ENCODE measurements at places on chromosomes 11 and 22.

DNA sequence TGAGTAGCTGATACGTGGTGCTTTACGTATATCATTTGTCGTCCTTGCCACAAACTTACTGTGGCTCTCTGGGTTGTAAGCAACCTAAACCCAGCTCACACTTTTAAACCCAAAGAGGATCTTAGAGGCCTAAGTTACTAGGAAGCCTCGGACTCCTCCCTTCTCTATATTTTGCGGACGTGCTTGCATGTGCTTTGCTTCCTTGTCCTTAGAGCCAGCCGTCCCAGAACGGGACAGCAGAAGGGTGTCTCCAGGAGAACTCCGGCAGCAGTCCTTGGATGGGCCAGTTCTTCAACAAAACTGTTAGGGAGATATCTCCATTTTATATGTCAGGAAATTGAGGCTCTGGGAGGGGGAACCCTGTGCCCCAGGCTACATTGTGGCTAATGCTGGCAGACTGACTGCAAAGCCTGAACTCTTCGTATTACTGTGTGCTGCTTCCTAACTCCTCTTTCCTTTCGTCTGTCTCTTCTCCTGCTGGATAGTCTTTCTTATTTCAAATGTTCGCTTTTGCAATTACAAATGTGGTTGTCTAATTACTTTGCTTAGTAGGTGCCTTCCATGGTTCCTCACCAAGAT, 33.8 kb downstream of the TNRC6B start:
- no peak for DNase-seq

GRCh38 chr11:93225662-93226061, 27.9 kb upstream of the SLC36A4 start:
- DNase-seq: peak; percentile 16

- DNase-seq: peak; percentile 45
These were observed 82.6 kb downstream of the UBASH3B start for GRCh38 chr11:122737951-122738693.

DNA sequence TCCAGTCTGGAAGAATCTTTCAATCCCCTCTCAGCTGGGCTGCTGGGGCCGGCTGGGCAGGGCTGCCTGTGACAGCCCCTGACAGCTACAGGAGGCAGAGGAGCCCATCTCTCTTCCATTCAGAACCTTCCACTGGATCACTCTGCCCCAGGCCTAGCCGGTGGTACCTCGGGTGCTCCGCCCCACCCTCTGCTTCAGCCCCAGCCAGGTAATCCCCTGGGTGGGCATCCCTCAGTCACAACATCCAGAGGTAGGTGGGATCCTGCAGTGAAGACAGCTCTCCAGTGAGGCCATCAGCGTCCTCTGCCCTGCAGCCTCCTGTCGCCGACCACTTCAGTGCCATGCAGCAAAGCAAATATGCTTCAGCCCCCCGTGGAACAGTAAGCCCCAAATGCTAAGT, 223.7 kb downstream of the DSCAML1 start:
- no peak for DNase-seq

- DNase-seq: peak; percentile 66
These were observed 33.4 kb downstream of the FDX1 start for GRCh38 chr11:110463153-110463552.

DNA sequence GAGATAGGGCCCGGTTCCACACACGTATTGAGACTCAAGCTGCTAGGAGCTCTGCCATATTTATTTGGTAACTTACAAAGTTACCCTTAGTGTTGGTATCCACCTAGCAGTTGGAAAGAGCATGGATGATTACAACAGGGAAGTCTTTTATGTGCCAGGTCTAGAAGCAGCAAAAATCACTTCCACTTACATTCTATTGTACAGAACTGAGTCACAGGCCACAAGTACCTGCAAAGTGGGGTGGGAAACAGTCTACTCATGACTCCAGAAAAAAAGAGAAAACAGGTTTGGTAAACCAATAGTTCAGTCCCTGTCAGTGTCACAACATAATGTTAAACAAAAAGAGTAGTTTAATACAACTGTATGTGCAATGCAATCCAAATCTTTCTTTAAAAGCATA, 279.6 kb upstream of the PITPNB start:
- no peak for DNase-seq

GRCh38 chr11:13952221-13952620, 10.3 kb upstream of the SPON1 start:
- DNase-seq: no peak

DNA sequence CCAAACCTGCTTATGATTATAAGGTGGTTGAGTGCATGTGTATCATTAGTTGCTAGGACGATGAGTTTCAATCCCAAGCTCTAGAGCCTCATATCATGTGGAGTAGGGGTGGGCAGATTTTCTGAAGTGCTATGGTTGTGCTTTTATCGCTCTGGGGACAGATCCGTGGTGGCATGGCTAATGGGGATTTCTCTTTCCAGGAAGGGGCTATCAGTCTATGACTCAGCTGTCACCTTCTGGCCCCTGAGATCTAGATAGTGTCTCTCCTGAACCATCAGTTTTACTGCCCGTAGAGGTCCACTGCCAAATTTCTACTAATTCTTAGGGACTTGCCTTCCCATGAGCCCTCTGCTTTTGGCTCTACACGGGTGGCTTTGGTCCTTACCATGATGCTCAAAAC, 51.8 kb downstream of the FDX1 start:
- no peak for DNase-seq

GRCh38 chr11:44207292-44207691, 102.6 kb downstream of the ALX4 start:
- DNase-seq: no peak

DNA sequence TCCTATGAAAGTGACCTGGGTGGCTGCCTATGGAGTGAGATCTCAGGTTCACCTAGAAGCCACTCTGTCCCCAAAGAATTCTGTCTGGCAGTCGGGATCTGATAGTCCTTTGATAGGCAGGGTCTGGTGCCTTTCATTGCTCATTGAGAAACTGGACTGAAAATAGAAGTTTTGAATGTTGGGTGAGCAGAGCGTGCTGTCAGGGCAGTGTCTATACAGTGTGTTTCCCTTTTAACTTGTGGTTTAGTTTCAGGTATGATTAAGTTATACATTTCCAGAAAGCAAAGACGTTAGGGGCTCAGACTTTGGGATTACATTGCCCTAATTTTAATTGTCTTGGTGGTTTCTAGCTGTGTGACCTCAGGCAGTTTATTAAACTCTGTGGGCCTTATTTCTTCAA, 111.3 kb upstream of the PAX6 start:
- DNase-seq: no peak

- peak; percentile 29 for DNase-seq
These were observed 10.2 kb upstream of the POU2F3 start for GRCh38 chr11:120229451-120230424.

- peak; percentile 8 for DNase-seq
These were observed 55.4 kb downstream of the PDE2A start for GRCh38 chr11:72618803-72619202.

DNA sequence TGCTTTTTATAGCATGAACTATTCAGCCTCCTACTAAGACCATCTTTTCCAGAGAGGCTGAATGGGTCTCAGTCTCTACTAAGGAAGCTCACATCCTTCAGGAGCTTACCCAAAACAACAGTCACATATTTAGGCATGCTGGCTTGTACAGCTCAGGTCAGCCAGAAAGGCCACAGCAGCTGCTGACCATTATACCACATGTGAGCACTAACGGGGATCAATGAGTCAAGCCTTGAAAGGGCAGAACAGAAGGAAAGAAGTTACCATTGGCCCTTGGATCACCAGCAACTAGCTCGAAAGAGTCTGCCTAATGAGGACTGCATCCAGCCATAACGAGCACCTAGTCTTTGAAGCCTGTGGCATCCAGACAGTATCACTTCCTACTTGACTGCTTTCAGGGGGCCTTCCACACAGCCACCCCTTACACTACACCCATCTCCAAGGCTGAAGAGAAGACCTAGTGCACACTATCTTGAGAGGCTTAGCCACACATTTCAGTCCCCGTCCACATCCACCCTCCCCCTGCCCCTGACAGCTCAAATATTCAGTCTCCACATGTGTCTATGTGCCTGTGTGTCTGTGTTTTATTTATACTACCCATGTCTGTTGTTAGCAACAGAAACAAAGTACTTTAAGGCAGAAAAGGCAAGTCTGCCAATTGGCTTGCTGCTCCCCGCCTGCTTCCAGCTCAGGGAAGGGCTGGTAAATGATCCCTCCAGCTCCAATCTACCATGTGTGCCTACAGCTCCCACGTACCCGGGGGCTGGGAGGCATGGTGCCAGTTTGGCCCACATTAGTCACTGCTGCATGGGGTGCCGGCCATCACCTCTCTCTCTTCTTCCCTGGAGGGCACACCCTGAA, 95.5 kb downstream of the RPL27A start:
- peak; percentile 71 for DNase-seq

GRCh38 chr22:48424201-48424627, 1403.5 kb downstream of the BRD1 start:
- DNase-seq: no peak

DNA sequence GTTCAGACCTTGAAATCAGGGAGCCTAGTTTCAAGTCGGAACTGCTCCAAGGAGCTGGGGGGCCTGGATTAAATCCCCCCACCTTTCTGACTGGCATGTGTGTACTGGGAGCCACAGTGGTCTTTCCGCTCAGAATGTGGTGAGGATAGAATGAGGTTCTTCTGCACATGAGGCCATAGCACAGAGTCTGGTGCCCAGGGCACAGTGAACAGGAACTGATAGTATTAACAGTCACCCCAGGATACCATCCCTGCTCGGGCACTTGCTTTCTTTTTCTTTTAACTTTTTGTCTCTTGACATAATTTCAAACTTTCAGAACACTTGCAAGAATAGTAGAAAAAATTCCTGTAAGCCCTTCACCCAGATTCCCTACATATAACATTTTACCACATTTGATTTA, 28.8 kb downstream of the LMO1 start:
- no peak for DNase-seq

DNA sequence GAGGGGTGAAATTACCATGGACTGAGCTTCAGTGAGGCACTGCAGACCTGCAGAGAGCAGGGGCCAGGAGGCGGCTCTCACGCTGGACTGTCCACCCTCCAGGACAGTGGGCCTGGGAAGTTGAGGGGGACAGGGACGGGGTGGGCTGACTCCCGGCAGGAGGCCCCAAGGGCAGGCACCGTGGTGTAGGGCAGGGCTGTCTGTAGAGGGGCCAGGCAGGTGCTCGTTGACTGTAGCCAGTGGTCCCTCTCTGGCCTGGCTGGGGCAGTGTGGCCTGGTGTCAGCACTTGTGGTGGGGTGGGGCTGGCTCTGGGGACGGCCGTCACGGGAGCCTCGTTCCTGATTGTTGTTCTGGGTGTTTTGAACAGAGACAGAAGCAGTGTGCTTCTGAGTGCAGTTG, 46.4 kb downstream of the MUC6 start:
- no peak for DNase-seq

DNA sequence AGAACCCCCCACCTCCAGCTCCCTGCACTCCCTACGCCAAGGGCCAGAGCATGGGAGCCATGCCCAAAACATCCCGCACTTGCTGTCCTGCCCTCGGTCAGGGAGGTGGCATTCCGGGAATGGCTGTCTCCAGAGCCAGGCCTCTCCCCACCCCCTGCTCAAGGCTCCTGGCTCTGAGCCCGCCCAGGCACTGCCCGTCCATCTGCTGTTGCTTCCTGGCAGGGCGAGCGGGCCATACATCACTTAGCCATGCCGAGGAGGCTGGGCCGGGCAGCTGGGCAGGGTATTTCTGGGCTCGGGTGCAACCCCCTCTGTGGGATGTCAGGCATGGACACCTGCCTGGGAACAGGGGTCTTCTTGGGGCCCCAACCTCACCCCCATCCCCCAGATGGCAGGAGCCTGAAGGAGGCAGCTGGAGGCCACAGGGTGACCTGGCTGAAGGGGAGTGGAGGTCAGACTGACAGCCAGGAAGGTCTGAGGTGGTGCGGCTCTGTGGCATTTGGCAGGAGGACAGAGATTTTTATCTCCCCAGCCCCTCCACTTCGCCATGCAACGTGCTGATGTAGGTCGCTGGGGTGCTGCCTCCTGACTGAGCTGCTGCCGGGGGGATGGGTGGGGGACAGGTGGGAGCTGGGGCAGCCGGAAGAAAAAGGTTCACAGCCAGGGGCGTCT, 8.7 kb upstream of the CABP7 start:
- no peak for DNase-seq

DNA sequence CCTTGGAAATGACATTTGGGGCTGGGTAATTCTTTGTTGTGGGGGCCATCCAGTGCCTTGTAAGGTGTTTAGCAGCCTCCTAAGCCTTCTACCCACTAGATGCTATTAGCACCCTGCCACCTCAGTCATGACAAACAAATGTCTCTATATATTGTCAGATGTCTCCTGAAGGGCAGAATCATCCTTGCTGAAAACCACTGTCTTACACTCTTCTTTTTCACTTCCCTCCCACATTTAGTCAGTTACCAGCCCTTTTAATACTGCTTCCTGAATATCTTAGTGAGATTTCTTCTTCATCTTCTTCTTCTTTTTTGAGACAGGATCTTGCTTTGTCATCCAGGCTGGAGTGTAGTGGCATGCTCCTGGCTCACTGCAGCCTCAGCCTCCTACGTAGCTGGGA, 33.1 kb downstream of the TNRC6B start:
- no peak for DNase-seq

- peak; percentile 89 for DNase-seq
These were observed 125.7 kb downstream of the DYNC2H1 start for GRCh38 chr11:103234974-103235373.

- DNase-seq: no peak
These were observed 19.4 kb upstream of the IL17RA start for GRCh38 chr22:17065433-17065832.

DNA sequence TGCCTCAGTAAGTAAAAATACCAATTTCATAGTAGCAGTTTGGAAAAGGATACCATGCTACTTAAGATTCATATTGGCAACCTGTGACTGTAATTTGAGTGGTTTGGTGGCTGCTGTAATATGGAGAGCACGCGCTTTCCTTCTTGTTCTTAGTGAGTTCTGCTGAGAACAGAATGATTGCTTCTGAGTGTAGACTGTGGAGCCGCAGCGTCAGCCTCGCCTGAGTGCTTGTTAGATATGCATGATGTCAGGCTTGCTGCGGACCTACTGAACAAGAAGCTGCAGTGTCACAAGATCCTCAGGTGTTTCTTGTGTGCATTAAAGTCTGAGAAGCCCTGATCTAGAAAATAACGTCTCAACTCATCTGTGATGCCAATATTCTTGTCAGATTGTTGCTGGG, 143.2 kb downstream of the ARHGAP42 start:
- no peak for DNase-seq

- DNase-seq: no peak
These were observed 4.5 kb upstream of the PPP2R1B start for GRCh38 chr11:111770581-111771134.

DNA sequence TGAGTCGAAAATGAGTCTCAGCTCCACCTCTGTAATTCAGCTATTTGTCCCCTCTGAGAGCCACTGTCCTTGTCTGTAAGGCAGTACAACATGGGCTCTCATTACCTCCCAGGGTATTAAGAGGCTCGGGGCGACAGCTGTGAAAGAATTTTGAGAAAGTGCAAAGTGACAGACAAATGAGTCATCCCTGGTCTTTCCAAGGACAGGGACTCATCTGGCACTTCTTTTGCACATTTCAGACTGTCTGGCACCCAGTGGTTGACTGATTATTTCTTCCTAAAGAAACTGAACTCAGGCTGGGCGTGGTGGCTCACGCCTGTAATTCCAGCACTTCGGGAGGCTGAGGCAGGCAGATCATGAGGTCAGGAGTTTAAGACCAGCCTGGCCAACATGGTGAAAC, 62.1 kb upstream of the ARFGAP3 start:
- DNase-seq: no peak

Measured in IMR-90 (cell line).